ENCODE measurements at places on chromosomes 16 and 17.

DNA sequence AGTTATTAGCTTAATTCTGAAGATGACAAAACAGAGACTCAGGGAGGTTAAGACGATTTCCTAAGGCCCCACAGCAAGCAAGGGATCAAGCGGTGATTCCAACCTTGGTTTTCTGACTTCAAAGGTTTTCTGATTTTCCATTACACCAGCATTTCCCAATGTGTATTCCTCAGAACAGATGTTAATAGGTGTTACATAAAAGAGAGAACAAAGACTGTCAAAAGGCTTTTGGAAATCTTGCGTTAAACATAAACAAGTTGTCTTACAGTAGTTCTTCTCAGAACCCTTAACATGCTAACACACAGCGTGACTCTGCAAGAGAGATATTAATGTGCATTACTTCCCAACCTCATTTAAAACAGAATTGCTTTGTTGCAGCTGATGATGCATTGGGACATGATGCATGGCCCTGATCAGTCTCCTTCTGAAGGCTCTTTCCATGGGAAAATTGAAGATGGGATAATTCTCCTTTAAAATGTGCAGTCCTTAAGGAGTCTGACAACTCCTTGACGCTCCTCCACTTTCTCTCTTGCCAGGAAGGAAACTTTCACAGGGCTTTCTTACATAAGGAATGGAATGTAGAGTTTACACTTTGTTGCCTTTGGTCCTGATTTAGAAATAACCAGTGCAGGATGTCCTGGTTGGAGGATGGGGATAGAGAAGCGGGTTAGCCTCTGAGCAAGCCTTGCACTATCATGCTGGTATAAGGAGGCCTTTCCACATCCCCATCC lies 21.5 kb upstream of the MMD start:
- no peak for DNase-seq

GRCh38 chr17:64747938-64748540 lies 85.9 kb upstream of the SMURF2 start:
- DNase-seq: no peak

DNA sequence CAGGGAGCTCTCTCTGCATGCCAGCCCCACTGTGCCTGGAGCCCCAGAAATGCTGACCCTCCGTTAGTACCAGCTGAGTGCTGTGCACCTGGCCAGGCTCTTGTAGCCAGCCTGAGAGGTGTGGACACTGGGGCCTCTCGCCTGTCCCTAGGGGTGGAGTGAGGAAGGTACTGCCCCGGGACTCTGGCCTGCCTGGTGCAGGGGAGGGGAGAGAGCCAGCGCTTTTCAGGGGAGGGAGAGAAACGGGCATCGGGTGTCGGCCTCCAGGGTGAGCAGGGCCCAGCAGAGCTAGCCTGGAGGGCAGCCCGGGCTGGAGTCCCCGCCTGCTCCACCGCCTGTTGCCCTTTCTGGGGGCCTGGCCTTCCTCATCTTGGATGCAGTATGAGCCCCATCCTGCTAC lies 13.1 kb downstream of the MAP2K3 start:
- DNase-seq: no peak

DNA sequence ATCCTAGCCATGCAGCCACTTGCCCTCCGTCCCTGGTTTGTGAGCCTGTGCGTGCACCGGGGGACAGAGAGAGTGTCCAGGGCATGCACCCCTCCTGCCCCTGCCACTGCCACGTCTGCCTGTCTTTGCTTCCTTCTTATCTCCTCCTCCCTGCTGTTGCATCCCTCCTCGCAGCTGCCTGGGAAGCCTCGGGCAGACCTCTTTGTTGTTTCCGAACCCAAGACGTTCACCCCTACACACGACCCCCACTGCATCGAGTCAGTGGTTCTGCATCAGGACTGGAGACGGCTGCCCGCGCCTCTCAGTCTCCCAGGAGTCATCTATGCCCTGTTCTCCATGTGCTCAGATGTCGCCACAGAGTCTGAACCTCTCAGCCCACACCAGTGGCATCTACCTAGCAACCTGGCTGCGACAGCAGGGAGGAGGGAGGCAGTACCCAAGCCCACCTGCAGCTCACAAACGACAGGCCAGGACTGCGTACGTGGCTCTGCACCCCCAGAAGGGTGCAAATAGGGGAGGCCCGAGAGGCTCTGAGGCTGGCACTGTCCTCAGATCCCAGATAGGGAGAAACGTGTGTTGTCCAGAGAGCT lies 5.2 kb downstream of the TIMP2 start:
- no peak for DNase-seq

DNA sequence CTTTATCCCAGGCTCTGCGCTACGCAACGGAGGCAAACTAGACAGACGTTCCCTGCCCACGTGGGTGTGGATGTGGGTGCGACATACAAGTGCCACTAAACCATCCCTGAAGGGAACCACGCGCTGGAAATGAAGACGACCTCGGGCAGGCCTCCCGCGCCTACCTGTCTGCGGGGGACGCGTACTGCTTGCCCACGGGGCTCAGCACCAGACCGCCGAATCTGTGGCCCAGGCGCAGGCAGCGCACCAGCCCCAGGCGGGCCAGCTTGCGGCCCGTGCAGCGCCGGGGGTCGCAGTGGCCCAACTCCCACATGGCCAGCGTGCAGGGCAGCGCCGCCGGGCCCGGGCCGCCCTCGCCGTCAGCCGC lies 480 bp downstream of the TSR3 start:
- no peak for DNase-seq

DNA sequence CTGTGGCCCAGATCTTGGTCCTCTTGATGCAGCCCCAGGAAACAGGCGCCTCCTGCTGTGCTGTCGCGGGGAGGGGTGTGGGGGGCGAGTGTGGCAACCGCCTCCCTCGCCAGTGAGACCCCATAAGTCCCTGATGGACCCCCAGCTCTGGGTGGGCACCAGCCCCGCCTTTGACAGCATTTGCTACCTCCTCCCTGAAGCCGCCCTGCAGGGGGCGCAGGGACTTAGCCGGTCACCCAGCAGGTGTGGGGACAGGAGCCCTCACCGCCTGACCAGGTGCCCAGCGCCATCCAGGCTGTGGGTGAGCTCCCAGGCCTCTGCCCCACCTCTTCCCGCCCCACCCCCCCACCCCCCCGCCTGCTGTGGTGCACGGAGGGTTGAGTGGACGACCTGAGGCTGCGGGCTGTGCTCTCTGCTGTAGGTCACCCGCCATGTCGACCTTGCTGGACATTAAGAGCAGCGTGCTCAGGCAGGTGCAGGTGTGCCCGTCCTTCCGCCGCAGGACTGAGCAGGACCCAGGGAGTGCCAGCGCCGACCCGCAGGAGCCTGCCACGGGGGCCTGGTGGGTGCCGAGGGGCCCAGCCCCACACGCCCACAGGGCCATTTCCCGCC lies 4.8 kb downstream of the BAIAP3 start:
- DNase-seq: no peak

DNA sequence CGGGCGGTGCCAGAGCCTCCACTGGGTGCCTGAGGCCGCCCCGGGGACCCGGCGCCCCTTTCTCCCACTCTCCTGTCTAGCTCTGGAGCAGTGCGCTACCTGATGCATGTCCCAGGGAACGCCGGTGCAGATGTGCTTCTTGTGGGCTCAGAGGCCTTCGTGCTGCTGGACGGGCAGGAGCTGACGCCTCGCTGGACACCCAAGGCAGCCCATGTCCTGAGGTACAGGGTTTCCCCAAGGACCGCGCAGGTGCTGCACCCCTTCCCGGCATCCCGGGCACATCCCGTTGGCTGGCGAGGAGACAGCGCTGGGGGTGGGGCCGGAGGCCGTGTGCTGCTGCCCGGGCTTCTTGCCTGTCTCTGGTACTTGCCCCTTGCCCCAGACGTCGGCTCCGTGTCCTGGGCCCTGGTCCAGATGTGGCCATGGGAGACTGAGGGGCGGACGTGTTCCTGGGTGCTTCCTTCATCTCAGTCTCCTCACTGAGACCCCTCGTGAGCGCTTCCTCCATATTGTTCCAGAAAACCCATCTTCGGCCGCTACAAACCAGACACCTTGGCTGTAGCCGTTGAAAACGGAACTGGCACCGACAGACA lies 12.5 kb downstream of the RGS11 start:
- no peak for DNase-seq

GRCh38 chr17:9306086-9306485 lies 269.5 kb downstream of the STX8 start:
- DNase-seq: no peak

- no peak for DNase-seq
These were observed 2.7 kb downstream of the C16orf87 start for GRCh38 chr16:46828292-46828691.

GRCh38 chr17:9968008-9968407 lies 62.9 kb upstream of the RCVRN start:
- DNase-seq: no peak

DNA sequence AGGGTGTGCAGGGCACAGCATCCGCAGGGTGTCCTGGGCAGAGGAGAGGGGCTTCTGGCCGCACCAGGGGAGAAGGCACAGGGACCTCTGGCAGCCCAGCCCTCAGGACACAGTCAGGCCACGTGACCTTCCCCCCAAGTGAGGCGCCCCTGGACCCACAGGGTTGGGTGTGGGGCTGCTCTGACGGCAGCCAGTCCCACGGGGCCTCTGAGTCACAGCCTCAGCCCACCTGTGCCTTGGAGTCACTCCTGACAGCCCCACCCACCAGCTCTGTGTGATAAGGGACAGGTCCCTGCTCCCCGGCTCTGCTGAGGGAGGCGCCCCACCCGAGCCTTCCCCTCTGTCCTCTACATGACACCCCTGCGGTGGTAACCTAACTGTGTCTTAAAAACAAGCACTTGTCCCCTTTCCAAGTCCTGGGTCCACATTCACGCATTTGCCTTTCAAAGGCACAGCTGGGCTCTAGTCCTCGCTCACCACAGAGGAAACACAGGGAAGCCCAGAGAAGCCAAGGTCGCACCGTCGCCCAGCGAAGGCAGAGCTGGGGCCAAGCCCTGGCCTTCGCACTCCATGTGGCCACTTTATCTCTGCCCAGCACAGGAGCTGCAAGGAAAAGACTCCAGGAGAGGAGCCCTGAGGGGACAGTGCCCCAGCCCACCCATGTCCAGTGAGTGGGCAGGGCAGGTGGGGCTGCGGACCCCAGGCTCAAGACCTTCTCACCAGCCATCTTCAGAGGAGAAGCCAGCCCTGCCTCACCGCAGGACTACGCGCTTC lies 5.1 kb upstream of the NPTX1 start:
- DNase-seq: no peak

DNA sequence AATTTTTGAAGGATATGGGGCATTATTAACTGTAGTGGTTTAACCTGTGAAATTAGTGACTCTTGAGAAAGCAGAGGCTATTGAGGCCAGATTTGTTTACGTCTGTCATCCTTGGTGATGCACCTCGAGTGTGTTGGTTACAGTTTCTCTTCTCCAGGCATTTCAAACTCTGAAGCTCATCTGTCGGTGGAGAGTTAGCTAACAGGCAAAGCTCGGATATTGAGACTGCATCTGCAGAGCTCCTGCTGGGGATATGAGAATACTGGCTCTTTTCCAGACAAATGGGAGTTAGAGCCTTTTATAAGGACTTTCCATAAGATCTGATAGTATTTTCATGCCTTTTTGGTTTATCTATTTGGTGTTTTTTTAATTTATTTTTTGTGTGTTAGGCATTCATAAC lies 6.7 kb downstream of the CLEC16A start:
- DNase-seq: no peak

- no peak for DNase-seq
These were observed 28.5 kb downstream of the KIFC3 start for GRCh38 chr16:57773655-57774295.

DNA sequence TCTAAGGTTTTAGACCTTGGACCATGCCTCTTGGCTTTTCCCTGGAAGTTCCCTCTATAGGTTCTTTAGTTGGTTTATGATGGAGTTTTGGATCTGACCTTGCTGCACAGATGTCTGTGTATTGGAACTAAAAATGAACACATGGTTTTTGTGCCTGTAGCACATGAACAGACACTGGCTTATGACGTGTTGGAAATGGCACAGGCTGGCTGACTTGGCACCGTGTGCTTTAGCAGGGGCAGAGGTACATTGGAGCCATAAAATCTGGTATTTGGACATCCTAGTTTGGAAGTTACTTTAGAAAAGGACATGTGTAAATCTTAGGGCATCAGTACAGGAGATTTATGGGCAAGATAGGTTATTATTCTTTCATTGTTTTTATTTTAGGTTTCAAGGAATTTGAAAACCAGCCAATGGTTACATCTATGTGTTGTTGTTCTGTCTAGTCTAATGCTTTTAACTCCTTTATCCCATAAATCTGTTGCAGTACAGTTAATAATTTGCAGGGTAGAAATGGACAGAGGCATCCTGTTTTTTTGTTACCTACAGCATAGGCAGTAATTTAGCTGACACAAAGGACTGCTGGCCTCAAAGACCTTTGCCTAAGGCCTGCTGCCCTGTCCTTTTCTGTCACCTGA lies 6.0 kb downstream of the SOCS7 start:
- no peak for DNase-seq

DNA sequence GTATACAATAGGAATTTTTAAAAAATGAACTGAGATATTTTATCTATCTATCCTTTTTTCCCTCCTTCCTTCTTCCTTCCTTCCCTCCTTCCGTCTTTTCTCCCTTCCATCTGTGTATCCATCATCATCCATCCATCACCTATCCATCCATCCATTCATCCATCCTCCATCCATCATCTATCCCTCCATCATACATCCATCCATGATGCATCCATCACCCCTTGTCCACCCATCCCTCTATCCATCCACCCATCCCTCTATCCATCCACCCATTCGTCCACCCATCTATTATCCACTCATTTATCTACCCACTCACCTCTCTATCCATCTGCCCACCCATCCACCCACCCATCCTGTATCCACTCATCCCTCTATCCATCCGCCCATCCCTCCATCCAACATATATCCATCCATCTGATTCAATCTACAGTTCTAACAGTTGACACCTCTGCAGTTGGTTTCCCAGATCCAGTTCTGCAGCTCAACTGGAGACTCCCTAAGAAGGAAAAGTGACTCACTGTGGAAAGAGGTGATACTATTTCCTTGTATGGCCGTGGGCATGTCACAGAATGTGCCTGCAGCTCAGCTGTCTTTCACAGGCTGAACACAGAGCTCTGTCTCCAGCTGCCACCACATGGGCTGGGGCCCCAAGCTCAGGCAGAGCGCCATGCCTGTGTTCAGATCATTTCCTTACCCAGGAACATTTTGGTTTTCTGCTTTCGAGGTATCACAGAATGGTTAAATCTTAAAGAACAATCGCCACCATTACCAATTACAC lies 130.8 kb downstream of the XYLT1 start:
- DNase-seq: no peak

- no peak for DNase-seq
These were observed 1.7 kb downstream of the KCNJ12 start for GRCh38 chr17:21377705-21378396.

GRCh38 chr16:80915079-80915450 lies 91.6 kb downstream of the CMC2 start:
- no peak for DNase-seq

- peak; percentile 86 for DNase-seq
These were observed at the start of gene TP53 for GRCh38 chr17:7687072-7687907. Gene TP53 (minus strand): TSS chr17:7687490. CDS start chr17:7676594, 10,896 bp downstream.

GRCh38 chr17:82035488-82035887 lies 2.0 kb downstream of the DCXR start:
- no peak for DNase-seq
